NCI-H1105 treated with DMSO at 0.1 percent for 48 hours (cell line): ENCODE measurements at places on chromosomes 4 and X.

- no peak for DNase-seq
Measured at GRCh38 chr4:101238706-101239105, 108.6 kb downstream of the PPP3CA start.

DNA sequence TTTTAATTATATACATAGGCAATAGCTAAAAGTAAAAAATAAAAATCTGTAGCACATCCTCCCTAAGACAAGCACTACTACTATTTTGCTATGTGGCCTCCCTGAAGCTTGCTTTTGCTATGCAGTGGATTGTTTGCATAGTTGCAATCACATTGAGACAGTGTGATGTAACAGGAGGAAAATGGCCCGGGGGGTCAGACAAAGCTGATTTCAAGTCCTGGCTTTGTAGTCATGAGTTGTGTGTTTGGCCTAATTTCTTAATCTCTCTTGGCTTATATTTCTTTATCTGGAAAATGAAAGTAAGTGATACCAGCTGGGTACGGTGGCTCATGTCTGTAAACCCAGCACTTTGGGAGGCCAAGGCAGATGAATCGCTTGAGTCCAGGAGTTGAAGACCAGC is 166.6 kb downstream of the LHFPL1 start:
- DNase-seq, result no peak

DNA sequence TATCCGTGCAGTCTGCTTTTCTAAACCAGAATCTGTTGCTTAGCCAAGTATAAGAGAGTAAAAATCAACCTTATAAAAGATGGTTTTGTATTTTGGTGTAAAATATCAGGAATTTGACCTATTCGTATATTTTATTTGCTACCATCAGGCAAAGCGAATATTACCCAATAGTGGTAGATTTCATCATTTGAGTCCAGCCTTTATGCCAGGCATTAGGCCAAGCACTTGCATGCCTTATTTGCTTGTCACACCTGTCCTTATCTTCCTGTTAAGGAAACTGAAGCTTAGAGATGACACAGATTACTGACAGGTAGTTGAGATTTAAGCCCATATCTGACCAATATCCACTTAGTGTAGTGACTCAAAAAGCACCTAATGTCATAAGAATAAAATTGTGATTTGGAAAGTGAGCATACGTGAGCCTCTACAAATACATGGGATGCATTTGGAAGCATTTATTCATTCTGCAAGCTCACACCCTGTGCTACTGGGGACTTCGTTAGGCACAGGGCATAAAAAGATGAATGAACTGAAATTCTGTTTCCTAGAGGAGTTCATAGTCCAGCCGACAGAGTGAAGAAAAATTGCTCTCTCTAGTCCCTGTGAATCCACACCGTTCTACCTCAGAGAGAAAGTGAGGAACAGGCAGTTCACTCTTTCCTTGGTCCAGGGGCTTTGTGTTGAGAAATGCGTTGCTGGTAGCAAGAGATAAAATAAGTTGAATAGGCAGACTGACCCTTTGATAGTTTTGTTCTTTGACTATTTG is 2.3 kb upstream of the RNF212 start:
- no peak for DNase-seq

- DNase-seq, result no peak
Measured at GRCh38 chrX:83511208-83511607, 3.1 kb downstream of the POU3F4 start.

DNA sequence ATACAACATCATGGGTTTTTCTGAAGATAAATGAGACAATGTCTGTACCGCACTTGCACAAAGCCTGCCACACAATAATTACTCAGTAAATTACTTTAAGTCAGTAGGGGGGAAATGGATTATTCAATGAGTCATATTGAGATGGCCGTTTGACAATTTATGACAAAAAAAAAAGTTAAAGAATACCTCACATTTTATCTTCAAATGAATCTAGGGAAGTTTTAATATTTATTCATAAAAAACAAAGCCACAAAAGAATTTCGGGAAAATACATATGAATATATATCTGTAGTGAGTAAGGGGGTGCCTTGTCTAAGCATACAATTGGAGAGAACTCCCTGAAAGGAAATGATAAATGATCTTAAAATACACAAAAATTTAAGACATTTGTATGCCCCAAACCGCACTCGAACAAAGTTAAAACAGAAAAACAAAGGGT is 197.0 kb upstream of the SLC7A11 start:
- DNase-seq, result no peak

GRCh38 chr4:39574946-39575345 is 47.7 kb upstream of the UGDH start:
- DNase-seq, result no peak

- no peak for DNase-seq
Measured at GRCh38 chrX:148146121-148146520, 165.0 kb downstream of the FMR1NB start.

DNA sequence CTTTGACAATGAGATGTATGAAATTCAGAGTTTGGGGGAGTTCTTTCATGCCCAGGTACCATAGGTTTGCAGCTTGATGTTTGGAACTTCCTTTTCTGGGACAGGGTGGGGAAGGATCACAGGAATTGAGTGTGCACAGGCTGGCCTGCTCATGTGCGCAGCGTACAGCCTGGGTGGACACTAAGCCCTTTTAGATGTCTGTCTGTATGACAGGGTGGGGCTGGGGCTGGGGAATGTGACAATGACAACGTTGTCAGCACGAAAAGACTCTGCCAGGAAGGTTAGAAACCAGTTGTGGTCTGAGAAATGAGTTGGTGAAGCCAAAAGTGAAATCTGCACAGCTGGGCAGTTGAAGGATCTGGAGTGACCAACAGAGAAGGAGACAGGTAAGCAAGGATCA is 47.4 kb downstream of the WWC2 start:
- DNase-seq, result no peak

DNA sequence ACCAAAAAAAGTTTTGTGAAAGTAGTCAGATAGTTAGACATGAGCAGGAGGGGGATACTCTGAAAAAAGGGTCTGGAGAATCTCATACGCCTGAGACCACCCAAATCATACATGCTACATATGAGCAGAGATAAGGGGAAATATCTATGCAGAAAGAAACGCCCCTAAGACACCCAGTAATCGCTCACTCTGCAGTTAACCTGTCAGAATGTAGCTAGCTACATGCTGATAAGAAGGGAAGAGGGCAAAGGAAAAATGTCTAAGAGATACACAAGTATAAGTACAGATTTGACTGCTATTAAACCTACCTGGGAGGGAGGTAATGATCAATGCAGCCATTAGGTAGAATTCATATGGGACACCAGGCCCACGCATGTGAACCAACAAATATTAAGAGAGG is 1159.5 kb upstream of the PCDH10 start:
- DNase-seq, result no peak

GRCh38 chrX:1009771-1010170 is 202.7 kb downstream of the CRLF2 start:
- no peak for DNase-seq
